ENCODE measurements at places on chromosomes 5 and 9. TPM values are rescaled to one million over a fixed set of nuclear protein-coding genes. Genes with fewer than 3 reads are reported as not detected.

Gene FBXO4
- 16.2 TPM for total RNA-seq

Gene IFNA2
- total RNA-seq: not detected

Gene FCN2
- not detected for total RNA-seq

DNA sequence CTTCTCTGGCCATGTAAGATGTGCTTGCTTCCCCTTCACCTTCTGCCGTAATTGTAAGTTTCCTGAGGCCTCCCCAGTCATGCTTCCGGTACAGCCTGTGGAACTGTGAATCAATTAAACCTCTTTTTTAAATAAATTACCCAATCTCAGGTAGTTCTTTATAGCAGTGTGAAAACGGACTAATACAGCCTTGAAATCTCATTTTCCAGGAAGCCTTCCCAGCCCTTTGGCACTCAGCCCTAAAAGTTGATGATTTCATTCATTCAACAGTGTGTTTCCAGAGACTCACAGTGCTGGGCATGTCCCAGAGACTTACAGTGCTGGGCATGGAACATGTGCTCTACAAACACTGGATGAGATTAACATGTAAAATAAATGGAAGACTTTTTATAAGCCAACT lies 135.8 kb downstream of the DCP2 start:
- no peak for DNase-seq

- DNase-seq: peak; percentile 58
These were observed 55.7 kb downstream of the DPYSL3 start for GRCh38 chr5:147453875-147454814.

- no peak for DNase-seq
These were observed 8.4 kb downstream of the CCDC69 start for GRCh38 chr5:151215546-151215880.

- DNase-seq: no peak
These were observed 662.3 kb upstream of the SEMA6A start for GRCh38 chr5:117236941-117237340.

Gene TAF11L14
- not detected for total RNA-seq

GRCh38 chr5:118270526-118270925 lies 717.8 kb downstream of the DTWD2 start:
- no peak for DNase-seq

DNA sequence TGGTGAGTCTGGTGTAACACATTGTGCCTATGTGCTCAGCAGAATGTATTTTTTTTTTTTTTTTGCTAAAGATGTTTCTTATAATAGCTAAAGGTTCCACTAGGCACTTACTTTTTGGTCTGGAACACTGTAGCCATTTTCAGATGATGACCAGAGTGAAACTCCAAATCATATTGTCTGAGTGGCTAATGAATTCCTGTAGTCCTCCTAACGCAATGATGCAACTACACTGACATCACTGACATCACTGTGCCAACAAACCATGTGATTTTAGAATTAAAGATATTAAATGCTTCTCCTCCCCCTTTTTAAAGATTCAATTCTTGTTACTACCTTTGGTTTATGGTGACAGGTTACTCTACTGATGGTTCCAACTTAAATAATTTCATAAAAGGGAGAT lies 28.8 kb downstream of the JAKMIP2 start:
- DNase-seq: no peak

Gene ZNF454
- 8.2 TPM for total RNA-seq

Gene ARID3C
- total RNA-seq: not detected

Gene ZDHHC11
- total RNA-seq: 5.6 TPM

- DNase-seq: no peak
These were observed 4.9 kb downstream of the TRAF1 start for GRCh38 chr9:120921661-120922181.

GRCh38 chr9:13841746-13842462 lies 472.0 kb downstream of the NFIB start:
- DNase-seq: no peak

GRCh38 chr9:78472111-78472510 lies 175.2 kb downstream of the PSAT1 start:
- no peak for DNase-seq

DNA sequence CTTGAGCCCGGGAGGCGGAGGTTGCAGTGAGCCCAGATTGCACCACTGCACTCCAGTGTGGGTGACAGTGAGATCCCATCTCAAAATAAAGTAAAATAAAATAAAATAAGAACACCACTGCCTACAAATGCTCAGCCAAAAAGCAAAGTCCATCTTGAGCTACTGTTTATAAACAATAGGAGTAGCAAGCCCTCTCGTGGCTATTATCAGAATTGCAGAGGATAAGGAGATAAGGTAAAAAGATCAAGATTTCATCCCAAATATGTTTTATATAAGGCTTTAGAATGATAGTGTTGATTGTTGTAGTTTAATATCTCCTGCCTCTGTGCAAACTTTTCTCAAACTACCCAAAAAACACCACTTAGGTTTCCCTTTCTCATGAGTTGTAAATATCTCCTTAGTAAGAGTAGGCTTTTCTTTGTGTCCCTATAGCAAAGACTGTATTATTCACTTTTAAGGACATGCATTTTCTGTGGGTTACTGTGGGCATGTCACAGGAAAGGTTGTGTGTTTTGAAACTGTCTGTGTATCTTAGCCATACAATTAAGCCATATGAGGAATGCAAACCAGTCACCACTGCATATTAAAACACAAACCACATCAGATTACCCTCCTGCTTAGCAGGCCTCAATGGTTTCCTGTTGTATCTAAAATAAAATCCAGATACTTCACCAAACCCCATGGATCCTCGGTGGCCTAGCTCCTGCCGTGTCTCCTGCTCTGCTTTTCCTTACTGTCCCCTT lies 31.8 kb upstream of the CKS2 start:
- no peak for DNase-seq

DNA sequence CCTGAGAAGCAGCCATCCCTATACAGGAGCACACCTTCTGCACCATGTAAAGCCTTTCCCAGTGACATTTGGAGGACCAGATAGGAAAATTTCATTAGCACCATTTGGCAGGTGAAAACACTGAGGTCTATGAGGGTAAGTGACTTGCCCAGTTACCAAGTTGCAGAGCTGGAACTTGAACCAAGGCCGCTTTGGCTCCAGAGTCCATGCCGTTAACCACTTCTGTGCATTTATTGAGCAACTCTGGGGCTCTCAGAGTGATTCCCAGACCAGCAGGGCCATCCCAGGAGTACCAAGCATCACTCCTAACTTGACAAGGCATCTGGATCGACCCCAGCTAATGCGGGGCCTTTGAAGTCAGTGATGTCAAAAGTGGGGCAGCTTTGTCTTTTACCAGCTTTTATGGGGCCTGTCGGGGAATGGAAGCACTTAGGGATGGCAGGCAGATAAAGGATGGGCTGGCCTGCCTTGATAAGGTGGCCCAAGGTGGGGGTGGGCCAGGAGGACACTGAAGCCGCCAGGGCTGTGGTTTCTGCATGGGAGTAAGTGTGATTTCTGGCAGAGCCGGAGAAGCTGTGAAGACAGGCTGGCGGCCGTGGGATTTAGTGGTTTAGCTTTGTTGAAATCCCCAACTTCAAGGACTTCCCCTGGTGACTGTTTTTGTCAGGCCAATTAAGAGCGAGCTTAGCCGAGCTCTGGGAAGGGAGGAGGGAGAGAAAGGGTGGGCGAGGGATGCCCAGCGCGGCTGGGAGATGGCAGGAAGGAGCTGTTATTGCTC lies 127.3 kb downstream of the MACROH2A1 start:
- no peak for DNase-seq

DNA sequence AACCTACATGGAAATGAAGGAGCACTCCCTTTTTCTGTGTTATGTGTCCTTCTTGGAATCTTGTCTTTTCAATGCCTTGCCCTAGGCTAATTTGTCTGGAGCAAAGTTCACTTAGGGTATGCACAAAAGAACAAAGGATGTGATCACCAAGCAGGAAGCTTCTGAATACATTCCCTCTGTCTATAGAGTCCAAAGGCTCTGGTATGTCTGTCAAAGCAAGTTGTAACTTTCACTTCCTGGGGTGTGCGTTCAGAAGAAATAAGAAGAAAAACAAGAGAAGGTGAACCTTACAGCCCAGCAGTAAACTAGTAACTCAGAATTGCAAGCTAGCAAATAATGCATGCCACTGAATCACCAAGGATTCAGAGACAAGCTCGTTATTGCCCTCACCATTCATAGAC lies 31.7 kb upstream of the CDH6 start:
- DNase-seq: no peak

- DNase-seq: no peak
These were observed 58.1 kb downstream of the STARD4 start for GRCh38 chr5:111454198-111454622.

Gene HAVCR2
- 38.0 TPM for total RNA-seq

Data from thoracic aorta (tissue), 2 donors.